Esophagus mucosa (tissue), 1 donor: ENCODE measurements at places on chromosomes 6 and 20.

- ATAC-seq = no peak
Observed at GRCh38 chr20:20231528-20232298, 136.2 kb upstream of the INSM1 start.

DNA sequence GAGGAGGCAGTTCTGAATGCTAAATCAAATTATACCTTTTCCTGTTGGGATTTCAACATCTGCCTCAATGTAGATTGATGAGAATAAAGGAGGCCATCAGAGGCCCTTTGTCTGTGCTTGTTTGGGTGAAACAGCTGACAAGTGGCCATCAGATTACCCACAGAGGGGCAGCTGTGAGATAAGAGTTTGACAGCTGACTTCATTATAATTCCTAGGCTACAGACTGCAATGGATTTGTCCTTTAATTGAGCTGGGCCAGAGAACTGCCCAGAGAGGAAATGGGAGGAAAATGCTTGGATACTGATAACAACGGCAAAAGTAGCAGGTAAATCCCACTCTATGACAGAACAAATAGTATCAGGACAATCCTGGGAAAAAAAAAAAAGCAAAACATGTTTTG lies 649.4 kb downstream of the HDGFL1 start:
- no peak for ATAC-seq

GRCh38 chr6:49423817-49424216 lies 39.2 kb downstream of the MMUT start:
- no peak for ATAC-seq

DNA sequence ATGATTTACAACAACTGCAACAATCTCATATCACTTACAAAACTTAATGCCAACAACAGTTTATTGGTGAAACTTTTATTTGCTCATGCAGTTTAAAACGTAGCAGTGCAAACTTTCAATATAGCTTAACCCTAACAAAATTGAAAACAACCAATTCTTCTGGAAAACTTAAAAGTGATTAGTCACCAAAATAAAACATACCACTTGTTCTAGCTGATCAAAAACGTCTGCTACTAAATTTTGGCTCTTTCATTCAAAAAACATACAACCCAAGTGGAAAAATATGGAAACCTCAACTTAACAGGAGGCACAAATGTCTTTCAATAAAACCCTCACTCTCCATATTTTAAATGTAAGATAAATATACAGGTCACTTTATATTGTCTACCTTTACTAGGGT lies 39.6 kb downstream of the COL12A1 start:
- no peak for ATAC-seq

DNA sequence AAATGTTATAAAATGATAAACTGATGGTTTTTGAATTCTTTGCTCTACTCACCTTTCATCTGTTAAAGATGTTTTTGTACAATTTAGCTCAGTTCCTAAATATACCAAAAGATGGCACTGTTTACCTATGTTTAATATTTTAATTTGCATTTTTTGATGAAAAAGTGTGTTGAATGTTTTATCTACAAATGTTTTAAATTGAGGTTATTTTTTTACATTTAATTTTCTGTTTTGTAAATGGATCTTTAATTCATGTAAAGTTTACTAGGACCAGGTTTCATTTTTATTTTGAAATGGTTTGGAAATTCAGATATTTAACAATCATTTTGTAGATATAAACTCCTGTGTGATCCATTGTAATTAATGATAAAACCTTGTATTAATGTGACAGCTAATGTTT lies 30.0 kb downstream of the CDKAL1 start:
- no peak for ATAC-seq

DNA sequence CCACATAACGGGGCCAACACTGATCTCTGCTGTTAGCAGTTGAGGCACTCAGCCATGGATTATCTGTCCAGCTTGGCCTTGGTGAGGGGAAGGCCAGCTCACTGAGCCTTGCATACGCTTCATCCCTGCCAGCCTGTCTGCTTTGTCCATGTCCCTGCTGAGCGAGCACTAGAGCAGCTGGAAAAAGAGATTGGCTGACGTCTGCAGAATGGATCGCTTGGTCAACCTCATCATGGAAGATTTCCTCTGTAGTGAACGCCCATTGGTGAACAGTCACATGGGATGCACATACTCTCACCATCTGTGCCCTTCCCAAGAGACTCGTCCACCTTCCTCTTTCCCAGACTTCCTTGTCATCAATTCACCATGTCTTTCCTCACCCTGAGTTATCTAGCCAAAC lies 26.9 kb downstream of the MUC22 start:
- no peak for ATAC-seq

DNA sequence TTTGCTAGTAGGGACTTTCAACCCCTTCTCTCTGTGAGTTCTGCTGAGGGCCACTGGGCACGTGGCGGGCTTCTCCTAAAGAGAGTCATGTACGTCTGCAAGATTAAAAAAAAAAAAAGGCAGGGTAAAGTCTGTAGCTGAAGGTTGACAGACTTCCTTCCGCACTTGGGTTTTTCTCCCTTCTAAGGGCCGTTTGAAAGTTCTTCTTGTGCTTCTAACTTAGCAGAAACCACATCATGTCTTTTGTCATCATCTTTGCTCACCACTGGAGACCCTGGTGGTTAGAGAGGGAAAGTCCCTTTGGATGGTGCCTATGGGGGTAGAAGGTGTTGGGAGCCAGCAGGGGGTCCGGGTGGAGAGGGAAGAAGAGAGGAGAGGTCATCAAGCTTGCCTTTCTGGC lies 31.4 kb downstream of the PRDM1 start:
- ATAC-seq = no peak

DNA sequence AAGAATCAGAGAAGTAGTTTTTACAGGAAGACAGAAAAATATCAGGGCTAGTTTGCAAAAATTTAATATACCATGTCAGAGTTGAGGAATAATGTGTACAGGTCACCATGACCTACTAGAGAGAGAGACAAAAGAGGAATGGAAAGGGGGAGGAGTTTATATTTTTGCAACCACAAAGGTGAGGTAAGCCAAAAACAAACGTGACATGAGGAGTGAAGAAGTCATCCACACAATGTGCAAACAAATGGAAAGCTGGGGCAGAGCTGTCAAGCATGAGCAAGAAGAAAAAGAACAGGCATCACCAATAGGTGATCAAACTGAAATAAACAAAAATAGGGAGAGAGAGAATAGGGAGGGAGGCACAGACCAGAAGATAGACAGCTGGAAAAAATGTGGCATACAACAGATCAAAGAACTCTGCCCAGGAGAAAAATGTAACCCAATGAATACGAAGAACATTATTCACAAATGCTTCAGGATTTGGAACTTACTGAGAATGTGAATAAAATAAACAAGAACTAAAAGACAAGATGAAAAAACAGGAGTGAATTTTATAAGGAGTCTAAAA lies 15.5 kb downstream of the RARS2 start:
- ATAC-seq = no peak

- no peak for ATAC-seq
Observed at GRCh38 chr6:41167173-41167963, 4.5 kb upstream of the TREM2 start.

- no peak for ATAC-seq
Observed at GRCh38 chr6:77356821-77357220, 106.5 kb downstream of the HTR1B start.

GRCh38 chr6:15985379-15985959 lies 143.4 kb upstream of the MYLIP start:
- ATAC-seq = no peak

GRCh38 chr6:21201187-21201586 lies 392.4 kb upstream of the SOX4 start:
- no peak for ATAC-seq

GRCh38 chr20:44747166-44748004 lies 1.7 kb downstream of the KCNK15 start:
- peak; percentile 73 for ATAC-seq

DNA sequence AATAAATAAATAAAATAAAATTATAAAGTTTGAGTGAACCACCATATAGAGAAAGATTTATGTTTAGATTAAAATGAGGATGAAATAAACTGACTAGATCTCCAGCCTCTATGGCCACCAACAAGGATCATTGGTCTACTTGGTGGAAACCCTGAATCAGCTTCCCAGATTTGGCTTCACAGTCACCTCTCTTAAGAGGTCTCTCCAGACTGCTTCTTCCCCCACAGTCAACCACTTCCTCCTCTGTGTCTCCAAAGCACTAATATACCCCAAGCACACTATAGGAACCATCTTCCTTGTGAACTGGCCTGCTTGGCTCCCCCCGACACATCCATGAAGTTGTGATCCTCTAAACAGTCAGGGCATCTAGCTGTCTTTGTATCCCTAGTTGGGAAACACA lies 529.6 kb upstream of the RNF217 start:
- ATAC-seq = no peak

DNA sequence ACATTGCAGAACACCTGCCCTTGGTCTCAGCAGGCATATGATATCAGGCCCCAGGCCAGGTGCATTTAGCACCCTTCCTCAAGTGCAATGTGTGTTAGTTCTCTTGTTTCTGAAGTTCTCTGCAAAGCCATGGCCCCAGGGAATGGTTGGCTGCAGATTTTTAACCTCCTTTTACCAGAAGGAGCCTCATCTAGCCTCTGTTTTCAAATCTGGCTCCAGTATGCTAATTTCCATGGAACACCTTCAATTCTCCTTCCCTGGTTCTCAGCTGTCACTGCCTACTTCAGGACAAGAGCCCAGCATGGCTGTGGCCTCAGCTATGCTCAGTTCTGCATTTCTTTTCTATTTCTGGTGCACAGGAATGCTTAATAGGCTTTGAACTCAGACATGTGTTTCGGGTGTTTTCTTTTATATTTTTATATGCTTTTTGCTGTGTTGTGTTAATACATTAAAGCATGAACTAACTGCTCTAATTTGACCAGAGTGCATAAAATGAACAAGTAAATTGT lies 51.6 kb upstream of the OGFRL1 start:
- no peak for ATAC-seq

GRCh38 chr20:49899541-49900383 lies 15.6 kb downstream of the SPATA2 start:
- ATAC-seq = no peak
